ENCODE measurements at places on chromosomes 4 and X.

DNA sequence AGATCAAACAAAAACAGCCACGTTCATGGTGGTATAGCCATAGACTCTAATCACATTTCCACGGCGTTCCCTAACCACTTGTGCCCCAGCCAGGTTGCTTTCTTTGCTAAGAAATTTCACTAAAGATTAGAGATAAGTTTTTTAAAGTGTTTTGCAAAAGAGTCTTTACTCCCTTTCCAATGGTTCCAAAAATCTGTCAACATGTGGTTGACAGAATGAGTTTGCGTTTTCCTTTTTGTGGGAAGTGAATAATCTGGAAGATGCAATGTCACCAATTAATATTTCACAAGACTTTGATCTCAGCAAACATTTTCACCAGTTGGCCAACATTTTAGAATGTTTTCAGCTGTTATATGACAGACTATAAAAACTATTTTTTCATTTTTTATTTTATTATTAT lies 35.3 kb downstream of the CXCL1 start:
- no peak for DNase-seq

DNA sequence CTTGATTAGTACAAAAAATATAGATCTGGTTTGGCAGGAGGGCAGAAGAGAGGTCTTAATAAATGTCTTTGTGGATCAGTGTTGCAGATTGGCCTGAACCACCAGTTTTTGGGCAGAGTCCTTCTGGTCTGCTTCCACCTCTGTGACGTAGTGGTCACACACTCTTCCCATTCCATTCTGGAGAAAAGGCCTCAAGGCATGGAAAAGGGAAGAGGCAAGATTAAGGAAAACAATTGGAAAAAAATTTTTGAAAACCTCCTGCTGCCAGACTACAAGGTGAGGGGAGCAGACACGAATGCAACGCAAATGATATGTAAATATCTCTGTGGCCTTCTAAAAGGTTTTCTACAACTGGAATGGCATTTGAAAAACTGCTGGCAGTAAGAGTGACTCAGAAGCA lies 24.3 kb upstream of the FAM47C start:
- DNase-seq, result peak; percentile 38

GRCh38 chr4:78166622-78167021 lies 109.5 kb downstream of the FRAS1 start:
- DNase-seq, result no peak

GRCh38 chr4:138399081-138399480 lies 156.9 kb upstream of the SLC7A11 start:
- no peak for DNase-seq

- no peak for DNase-seq
These were observed 12.7 kb upstream of the ZNF330 start for GRCh38 chr4:141207961-141208360.

GRCh38 chrX:53421125-53421524 lies 1.3 kb downstream of the SMC1A start:
- DNase-seq, result no peak

- no peak for DNase-seq
These were observed 56.4 kb upstream of the HMX1 start for GRCh38 chr4:8928074-8928473.

DNA sequence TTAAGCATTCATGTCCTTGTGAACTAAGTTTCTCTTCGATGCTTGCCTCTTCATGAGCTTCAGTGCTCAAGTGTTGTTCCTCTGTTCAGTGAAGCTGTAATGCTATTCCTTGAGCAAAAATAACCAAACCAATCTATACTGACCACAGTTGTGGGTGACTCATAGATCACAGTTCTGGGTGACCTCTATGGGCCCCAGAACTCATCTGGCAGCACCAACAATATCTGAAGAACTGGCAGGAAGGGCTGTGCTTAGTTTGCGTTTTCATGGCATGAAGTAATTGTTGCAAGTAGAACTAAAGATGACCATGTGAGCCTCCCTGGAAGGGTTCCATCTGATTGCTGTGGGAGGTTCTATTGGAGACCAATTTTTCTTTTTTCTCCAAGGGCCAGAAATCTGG lies 106.2 kb downstream of the CCNG2 start:
- DNase-seq, result no peak

DNA sequence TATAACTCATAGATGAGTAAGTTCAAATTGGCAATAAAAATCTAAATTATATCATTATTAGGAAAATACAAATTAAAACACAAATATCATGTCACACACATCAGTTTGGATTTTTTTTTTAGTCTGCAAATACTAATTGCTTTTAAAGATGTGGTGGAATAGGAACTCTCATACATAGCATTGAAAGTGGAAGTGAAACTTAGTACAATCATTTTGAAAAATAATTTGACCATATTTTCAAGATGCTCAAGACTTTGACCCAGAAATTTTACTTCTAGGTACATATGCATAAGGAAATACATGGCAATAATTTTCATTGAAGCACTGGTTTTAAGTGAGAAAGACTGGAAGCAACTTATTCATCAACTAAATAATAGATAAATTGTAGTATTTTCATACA lies 147.5 kb upstream of the SMIM31 start:
- DNase-seq, result no peak

GRCh38 chrX:65451663-65452062 lies 82.9 kb downstream of the LAS1L start:
- DNase-seq, result peak; percentile 55

- DNase-seq, result no peak
These were observed 20.4 kb upstream of the FHL1 start for GRCh38 chrX:136126872-136127406.

DNA sequence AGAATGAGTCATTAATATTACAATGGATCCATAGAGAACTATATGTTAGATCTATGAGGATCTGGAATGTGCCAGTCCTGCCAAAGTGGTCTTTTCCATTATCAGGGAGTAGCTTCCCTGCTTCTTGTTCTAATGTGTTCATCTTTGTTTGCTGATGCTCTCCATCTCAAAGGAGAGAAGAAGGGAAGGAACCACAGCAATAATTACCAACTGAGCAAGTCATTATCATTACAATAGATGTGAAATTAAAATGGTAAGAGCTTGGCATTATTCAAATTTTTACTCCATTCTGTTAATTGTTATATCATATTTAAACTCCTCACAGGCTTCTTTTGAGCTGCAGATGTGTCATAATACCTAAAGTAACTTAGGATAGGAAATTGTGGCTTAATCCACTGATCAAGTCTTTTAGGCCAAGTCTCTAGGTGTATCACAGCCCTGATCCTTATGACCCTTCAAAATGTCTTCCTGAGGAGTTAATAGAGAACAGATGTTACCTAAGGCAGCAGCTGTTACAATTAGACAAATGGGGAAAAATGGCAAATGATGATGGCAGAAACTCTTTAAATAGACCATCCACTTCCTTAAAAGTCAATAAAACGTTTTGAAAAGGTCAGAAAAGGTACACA lies 1492.7 kb upstream of the IGFBP7 start:
- no peak for DNase-seq

GRCh38 chrX:109926743-109927662 lies 75.9 kb upstream of the TMEM164 start:
- no peak for DNase-seq

DNA sequence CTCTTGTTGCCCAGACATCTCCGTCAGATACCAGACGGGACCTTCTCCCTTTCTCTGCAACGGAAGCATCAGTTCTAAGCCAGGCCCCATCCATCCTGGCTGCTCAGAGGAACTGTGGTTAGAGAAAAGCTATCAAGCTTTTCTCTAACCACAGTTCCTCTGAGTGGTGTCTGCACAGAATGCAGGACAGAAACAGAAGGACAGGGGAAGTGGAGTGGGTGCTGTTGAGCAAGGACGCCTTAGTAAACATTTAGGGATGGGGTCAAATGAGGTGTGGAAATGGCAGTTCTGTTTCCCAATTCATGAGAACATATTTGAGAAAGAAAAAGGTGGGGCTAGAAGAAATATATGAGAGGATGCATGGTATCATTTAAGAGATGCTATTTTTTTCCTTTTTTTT lies 283.8 kb downstream of the CRLF2 start:
- no peak for DNase-seq

DNA sequence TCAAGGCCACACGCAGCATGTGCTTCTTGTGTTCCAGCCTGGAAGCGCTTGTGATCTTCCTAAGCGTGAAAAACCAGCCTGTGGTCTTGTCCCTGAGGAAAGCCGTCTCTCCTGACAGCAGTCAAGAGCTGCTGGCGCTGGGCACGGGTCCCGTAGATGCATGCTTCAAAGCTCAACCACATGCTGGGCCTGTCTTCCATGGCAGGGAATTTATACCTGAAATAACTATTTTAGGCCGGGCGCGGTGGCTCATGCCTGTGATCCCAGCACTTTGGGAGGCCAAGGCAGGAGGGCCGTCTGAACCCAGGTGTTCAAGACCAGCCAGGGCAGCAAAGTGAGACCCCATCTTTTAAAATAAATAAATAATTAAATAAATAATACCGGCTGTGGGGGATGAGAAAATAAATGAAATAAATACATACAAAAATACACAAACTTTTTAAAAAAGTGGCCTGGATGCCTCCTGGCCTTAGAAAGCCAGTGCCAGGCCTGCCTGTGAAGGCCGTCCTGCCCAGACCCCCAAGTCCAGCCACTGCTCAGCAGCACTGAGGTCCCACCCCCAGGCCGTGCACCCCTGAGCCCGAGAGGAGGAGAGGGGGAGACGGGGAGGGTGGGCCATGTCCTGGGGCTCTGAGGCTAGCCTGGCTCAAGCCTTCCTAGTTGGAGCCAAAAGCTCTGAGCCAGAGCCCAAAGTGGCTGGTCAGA lies 10.4 kb downstream of the LRPAP1 start:
- peak; percentile 32 for DNase-seq

GRCh38 chr4:147809211-147809610 lies 77.3 kb downstream of the ARHGAP10 start:
- no peak for DNase-seq

DNA sequence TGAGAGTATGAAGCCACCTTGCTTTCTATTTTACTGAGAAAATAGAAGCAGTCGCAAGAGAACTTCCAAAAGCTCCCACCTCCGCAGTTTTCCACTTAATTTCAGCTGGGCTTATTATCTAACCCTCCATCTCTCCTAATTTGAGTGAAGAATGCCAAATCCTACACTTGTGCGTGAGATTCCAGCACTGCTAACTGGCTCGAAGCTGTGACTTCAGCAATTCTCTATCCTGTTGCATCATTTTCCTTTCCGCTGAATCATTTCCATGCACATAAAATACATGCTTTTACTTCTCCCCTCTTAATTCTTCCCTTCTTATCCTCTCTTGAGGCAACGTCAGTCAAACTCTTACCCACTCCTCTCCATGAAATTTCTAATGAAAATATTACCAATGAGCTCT lies 189.5 kb downstream of the GASK1B start:
- DNase-seq, result no peak

GRCh38 chr4:6201580-6202091 lies 1.3 kb upstream of the JAKMIP1 start:
- no peak for DNase-seq

DNA sequence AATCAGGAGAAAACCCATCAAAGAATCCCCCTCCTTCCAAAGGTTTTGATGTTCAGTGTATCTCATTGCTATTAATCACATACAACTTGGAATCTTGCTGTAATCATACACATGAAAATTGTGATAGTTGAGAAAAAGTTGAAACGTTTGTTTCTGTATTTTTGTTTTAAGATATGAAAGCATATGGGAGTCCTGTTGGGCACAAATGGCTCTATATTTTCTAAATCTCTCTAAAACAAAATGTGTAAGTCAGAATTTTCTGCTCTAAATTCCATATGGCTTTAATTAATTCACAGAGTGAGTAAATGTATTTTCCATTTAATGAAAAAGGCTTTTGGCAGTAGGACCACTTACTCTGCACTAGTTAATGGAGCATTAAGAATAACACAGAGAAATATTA lies 140.2 kb downstream of the MOSPD2 start:
- DNase-seq, result no peak
